ENCODE measurements at places on chromosomes 3 and 15. TPM values are rescaled to one million over a fixed set of nuclear protein-coding genes. Genes with fewer than 3 reads are reported as not detected.

CTXND1 gene
- total RNA-seq, result not detected

ECE2 gene
- not detected for total RNA-seq

ARPP21 gene
- not detected for total RNA-seq

MEIS2 gene
- total RNA-seq, result 9.1 TPM

DNA sequence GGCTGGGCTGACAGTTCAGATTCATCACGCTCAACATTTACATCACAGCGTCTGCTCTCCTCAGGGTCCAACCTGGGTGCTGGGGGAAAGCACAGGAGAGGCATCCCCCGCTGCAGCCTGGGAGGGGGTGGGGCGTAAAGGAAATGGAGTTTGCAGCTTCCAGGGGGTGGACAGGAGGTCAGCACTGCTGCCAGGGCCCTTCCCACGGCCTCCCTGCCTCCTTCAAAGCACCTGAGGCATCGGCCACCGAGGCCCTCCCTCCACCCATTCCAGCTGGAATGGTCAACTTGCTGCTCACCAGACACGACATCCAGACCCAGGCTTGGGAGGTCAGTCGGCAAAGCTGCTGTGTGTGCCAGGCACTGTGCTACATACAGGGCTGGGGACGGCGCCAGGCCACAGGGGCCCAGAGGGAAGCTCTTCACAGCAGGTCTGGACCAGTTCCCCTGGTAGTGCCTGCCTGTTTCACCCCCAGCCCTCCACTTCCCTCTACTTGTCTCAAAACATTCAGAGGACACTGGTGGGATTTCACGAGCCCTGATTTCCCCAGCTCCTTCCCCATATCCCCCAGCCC, 120.7 kb downstream of the ANP32A start:
- no peak for DNase-seq

DNA sequence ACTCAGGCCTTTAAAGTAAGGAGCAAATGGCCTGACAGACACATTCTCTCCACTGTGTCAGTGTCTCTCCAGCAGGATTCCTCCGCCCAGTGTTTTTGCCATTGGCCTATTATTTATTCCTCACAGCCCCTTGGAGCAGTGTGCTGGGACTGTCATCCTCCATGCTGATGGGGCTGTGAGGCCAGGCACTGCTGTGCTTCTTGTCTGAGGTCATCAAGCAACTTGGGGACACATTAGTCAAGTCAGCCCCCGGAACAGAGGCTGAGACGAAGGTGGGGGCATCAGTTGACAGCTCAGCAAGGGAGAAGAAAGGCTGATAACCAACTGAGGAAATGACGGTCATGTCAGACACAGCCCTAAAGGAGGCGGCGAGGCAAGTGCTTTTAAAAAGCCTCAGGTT, 67.4 kb downstream of the XXYLT1 start:
- DNase-seq, result no peak

- peak; percentile 42 for DNase-seq
Observed at GRCh38 chr3:65836047-65836446, 202.7 kb downstream of the MAGI1 start.

Data from epithelial cell of proximal tubule (primary cell).